ENCODE measurements at places on chromosomes 12 and 14. TPM values are rescaled to one million over a fixed set of nuclear protein-coding genes. Genes with fewer than 3 reads are reported as not detected.

The EXOC5 gene
- total RNA-seq = 44.4 TPM

The IFI27 gene
- total RNA-seq = 18.3 TPM

The KRT75 gene
- 84.8 TPM for total RNA-seq

The ACOT6 gene
- not detected for total RNA-seq

DNA sequence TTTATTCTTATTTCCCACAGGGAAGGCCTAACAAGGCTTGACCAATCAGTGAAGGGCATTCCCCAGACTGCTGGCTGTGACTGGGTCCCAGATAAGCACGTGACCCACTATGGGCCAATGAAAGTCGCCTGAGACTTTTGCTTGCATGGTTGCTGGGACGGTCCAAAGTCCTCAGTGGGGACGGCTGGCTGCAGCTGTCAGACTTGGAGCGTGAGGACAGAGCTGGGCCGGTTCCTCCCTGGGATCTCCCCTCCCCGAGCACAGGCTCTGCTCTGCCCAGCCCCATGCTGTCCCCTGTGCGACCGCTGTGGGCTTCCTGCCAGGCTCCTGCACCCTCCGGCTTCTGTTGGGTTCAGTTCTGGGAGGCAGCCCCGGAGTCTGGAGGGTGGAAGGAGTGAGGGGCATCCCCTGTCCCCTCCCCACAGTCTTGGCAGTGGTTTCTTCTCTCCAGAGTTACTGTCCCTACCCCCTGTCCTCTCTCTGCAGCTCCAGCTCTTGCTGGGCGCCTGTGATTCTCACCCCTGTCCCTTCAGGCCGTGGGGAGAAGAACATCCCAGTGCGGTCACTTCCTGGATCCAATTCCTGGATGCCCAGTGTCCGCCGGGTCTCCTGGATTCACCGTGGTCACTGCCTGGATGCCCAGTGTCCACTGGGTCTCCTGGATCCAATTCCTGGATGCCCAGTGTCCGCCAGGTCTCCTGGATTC, 50.1 kb downstream of the GALNT9 start:
- peak; percentile 44 for DNase-seq

DNA sequence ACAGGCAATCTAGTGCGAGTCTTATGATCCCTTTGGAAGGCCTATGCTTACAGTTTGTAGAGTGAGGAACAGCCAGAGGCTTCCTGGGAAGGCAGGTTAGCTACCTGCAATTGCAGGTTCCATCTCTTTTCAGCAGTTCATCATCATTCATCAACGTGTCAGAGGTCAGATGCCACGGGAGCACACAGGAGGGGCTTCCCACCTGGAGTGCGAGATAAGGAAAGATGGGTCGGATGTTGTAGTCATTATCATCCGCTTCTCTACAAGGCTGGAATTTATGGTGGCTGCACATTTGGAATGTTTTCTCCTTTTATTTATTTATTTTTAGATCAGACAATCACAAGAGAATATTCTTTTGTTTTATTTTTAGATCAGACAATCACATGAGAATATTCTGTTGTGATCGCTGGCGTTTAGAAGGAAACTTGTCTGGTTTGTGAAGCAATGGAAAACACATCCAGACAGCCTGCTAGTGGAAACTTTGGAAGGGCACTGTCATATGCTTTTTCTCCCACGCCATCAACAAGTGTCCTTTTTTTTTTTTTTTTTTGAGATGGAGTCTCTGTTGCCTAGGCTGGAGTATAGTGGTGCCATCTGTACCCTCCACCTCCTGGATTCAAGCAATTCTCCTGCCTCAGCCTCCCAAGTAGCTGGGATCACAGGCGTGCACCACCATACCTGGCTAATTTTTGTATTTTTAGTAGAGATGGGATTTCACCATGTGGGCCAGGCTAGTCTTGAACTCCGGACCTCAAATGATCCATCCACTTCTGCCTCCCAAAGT, 1.9 kb upstream of the BICD1 start:
- DNase-seq = no peak

GRCh38 chr14:99874306-99874705, 81.1 kb downstream of the EML1 start:
- peak; percentile 18 for DNase-seq

GRCh38 chr14:103112400-103113243, 10.6 kb upstream of the TNFAIP2 start:
- no peak for DNase-seq

DNA sequence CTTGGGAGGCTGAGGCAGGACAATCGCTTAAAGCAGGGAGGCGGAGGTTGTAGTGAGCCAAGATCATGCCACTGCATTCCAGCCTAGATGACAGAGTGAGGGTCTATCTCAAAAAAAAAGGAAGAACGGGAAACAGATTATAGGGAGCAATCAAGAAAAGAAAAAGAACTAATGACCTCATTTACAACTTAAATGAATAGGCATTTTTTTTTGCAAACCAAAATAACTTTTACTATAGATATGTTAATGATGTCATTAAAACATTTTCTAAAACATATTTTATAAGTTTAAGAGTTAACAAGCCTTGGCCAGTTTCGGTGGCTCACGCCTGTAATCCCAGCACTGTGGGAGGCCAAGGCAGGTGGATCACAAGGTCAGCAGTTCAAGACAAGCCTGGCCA, 6.8 kb upstream of the RESF1 start:
- no peak for DNase-seq

- no peak for DNase-seq
Measured at GRCh38 chr12:52629281-52630007, 11.1 kb upstream of the KRT73 start.

DNA sequence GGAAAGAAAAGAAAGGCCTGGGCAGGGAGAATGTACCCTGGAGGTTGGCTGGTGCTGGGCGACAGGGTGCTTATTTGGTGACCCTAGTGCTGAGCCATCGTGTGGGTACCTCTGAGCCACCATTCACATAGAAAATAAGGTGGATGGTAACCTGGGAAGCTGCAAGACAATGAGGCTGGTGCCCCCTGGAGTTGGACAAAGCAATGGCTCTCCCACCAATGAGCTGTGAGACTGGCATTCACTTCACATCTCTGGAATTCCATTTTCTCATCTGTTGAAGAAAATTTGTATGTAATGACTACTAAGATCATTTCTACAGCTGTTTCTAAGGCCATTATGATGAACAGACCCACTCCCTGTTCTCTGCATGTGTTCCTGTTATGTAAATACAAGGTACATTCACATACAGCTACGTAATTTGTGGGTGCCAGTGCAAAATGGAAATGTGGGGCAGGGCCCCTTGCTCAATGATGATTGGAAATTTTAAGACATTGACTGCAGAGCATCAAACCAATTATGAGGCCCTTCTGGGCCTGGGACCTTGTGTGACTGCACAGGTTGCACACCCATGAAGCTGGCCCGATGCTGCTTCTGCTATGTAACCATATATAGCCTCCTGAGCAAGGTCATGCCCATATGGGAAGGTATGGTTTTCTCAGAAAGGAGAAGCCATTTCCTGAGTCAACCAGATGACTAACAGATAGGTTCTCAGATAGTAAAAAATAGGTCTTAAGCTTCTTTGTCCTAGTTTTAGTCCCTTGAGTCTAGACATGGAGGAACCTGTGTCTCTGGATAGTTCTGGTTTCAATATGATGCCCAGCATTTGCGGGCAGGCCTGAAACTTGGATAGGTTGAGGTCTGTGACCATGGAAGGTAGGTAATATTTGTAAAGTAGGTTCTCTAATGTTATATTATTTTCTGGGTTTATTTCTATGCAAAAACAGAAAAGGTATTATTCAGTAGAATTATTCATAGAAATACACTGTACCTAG, 63.4 kb upstream of the IGF1 start:
- DNase-seq = no peak

- no peak for DNase-seq
Measured at GRCh38 chr14:72775923-72776554, 117.9 kb downstream of the DPF3 start.

DNA sequence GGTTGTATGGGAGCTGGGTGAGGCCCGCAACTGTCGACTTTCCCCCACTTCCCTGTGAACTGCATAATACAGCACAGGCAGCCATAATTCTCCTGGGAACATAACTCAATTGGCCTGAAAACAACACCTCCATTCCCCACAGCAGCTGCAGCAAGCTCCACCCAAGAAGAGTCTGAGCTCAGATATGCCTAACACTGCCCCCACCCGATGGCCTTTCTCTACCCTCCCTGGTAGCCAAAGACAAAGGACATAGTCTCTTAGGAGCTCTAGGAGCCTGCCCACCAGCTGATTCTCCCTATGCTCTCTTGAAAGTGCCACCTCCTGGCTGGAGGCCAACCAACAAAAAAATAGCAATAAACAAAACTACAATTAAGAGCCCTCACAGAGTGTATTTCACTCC, 542.7 kb upstream of the LMO3 start:
- no peak for DNase-seq

- peak; percentile 74 for DNase-seq
Measured at GRCh38 chr14:51424561-51425251, 184.7 kb downstream of the TMX1 start.

DNA sequence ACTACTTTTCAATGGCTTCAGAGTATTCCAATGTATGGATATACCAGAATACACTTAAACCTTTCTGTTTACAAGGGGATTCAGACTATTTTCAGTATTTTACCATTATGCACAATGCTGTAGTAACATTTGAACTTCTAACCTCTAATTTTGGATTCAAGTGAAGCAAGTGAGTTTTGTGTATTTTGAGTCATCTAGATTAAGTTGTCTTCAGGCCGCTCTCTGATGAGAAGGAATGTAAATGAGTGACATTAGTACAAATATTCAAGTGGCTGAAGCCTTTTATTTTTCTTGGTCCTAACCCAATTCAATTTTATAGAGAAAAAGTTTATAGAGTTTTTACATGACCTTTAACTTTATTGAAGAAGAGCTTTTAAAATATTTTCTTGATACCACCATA, 125.6 kb downstream of the PDE3A start:
- no peak for DNase-seq

- DNase-seq = no peak
Measured at GRCh38 chr12:93089805-93090569, 160.9 kb upstream of the EEA1 start.

DNA sequence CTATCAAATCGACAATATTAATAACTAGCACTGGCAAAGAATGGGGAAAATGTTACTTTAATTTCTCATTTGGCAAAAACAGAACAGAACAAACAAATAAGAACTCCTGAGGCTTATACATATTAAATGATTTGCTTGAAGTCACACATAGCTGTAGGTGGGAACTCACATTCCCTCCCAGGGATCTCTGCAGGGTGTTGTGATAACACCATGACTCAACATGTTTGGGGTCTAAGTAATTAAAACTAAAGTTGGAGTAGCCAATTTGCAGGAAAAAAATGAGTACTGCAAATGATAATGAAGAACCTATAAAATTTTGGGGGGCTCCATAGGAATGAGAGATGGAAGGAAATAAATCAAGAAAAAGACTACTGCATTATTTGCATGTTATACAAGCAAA, 27.5 kb downstream of the UNC79 start:
- no peak for DNase-seq

DNA sequence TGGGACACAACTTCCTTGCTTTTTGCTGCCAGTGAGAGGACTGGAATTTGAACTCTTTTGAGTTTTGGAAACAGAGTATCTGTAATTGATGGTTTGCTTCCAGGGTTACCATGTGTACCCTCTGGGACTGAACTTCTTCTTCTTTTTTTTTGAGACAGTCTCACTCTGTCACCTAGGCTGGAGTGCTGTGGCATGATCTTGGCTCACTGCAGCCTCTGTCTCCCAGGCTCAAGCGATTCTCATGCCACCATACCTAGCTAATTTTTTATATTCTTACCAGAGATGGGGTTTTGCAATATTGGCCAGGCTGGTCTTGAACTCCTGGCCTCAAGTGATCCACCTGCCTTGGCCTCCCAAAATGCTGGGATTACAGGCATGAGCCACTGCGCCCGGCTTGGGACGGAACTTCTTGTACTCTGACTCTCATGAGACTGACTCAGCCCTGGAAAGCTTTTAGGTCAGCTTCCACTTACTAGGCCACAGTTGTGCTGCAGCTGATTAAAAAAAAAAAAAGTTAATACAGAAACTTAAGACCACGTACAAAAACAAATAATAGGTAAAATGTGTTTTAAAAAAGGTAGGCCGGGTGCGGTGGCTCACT, 15.8 kb downstream of the SEL1L start:
- no peak for DNase-seq

DNA sequence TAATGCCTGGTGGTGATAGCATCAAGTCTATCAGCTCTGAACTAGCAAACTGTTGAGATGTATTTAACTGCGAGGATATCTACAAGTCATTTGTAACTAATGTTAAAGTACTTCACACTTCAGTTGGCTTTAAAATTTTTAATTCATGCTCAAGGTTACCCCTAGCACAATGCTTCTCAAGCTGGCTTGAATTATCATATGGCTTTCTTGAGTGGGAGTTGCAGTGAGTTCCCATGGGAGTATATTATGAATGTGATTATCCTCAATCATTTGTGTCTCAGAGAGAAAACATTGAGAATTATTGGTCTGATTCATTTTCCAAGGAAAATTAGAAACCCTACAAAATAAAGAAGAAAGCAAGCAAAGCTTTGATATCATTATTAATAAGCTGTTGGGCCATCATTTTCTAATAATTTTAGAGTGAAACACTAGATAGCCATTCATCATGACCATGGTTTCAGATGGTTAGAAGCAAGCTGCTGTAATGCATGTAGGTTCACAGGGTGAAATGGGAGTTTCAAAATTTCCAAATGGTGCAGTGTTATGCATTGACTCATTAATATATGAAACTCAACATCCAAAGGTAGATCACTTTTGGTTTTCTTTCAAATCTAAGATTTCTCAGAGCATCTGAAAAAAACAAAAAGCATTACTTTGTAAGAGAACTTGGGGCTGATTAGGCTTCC, 11.8 kb upstream of the KRAS start:
- no peak for DNase-seq

Measured in skin of body (tissue), 3 donors.